ENCODE measurements at places on chromosomes 7 and 10.

DNA sequence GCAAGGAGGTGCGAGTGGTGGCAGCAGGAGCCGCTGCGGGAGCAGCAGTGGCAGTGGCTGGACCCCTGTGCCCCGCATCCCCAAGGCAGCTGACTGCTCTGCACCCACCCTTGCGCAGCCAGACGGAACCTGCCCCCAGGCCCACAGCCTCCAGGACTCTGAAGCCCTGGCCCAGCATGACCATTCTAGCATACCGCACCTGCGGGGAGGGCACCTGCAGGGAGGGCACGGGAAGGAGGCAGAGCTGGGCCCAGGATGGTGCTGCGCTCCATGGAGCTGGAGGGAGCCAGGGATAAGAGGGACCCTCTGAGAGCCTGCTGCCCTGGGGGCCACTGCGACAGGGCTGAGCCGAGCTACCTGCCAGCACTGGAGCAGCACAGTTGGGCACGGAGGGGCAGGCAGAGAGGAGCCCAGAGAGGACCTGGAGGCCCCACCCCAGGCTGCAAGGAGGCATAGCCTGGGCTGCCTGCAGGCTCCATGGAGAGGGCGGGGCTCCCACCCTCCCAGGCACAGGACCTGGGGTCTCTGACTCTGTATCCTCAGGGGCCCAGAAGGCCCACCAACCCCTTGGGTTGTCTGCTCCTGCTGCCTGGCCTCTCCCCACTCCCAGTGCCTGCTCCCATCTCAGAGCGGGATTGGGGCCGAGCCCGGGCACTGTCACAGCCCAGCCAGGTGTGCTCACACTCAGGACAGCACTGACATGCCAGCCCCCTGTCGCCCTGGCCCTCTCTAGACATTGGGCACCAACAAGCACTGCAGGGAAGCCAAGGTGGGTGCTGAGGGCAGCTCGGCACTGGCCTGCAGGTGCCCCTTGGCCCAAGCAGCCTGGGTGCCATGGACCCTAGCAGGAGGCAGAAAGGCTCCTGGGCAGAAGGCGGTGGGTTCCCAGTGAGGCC lies 87.6 kb downstream of the HTR7 start:
- no peak for DNase-seq

GRCh38 chr7:119943942-119944600 lies 328.9 kb upstream of the KCND2 start:
- DNase-seq, result no peak

- no peak for DNase-seq
These were observed 30.2 kb downstream of the WBP1L start for GRCh38 chr10:102773986-102774385.

- DNase-seq, result no peak
These were observed 318.1 kb downstream of the KCNMA1 start for GRCh38 chr10:77319557-77319956.

- DNase-seq, result no peak
These were observed 40.0 kb downstream of the SYPL1 start for GRCh38 chr7:106071999-106072714.

DNA sequence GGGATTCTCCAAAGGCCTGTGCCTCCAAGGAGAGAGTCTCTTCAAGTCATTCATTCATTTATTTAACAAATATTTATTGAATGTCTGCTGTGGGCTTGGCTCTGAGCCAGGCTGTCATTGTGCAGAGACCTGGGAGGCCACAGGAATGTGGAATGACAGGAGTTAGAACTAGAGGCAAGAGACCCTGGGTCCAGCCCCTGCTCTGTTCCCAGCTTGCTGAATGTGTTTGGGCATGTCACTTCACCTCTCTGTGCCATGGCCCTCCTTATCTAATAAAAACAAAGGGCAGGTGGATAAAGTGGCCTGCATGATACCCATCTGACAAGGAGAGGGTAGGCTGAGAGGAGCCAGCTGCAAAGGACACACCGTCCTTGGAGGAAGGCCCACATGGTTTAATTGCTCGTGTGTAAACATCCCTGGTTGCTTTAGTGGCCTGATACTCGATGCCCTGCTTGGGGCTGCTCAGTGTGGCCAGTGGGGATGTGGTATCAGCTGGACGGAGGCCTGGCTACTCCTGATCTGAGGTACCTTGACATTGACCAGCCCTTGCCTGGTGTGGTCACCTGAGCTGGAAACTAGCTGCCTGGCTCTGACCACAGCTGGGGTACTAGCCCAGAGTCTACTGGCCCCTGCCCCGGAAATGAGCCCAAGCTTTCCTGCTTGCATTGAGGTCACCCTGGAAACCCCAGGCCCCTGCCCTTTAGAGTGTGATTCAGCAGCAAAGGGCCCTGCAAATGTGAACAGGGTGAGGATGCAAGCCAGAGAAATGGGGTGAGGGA lies 116.2 kb downstream of the CDH23 start:
- no peak for DNase-seq

- DNase-seq, result no peak
These were observed 187.9 kb downstream of the CDC14C start for GRCh38 chr7:49112222-49112621.

DNA sequence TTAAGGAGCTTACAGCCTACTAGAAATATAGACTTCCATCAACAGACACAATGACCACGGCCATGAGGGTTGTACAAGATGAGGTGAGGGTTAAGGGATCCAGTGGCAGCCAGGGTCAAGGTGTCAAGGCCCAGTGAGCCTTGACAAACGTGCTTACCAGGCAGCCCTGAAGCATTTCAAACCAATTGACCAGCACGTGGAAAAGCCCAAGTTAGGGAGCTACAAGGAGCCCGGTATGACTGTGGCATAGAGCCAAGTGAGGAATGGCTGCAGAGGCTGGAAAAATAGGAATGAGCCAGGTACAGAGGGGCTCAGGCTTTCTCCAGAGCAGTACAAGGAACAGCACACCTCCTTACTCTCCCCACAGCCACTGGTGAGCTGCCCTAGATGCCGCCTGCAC lies 12.7 kb downstream of the AFAP1L2 start:
- no peak for DNase-seq

DNA sequence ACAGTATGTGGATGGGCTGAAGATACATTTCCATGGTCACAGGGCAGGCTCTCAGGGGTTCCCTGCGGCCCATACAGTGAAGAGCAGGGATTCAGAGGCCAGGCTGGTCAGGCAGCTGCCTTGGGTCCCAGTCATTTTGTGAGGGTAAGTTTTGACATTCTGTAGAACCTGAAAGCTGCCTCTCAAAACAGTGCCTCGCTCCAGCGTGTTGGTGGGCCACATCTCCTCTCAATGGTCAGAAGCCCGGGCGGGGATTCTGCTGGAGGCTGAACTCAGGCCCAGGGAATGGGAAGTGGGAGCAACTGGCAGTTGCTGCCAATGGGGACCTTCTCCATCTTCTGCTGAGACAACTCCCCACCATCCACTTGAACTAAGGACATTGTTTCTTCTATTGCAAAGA lies 190.0 kb downstream of the PTPN20 start:
- DNase-seq, result no peak

DNA sequence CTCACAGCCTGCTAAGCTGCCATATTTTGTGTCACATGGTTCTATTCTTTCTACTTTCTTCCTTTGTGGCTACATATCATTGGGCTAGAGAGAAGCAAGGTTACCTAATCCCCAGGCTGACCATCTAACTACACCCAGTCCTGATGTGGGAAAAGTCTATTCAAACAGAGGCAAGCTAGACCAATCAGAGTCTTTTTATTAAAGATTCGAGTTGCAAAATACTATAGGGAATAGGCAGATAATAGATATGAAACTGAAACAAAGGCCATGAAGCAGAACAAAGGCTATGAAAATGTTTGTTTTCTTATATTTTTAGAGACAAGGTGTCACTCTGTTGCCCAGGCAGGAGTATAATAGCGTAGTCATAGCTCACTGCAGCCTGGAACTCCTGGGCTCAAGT lies 36.7 kb downstream of the MTERF1 start:
- no peak for DNase-seq

DNA sequence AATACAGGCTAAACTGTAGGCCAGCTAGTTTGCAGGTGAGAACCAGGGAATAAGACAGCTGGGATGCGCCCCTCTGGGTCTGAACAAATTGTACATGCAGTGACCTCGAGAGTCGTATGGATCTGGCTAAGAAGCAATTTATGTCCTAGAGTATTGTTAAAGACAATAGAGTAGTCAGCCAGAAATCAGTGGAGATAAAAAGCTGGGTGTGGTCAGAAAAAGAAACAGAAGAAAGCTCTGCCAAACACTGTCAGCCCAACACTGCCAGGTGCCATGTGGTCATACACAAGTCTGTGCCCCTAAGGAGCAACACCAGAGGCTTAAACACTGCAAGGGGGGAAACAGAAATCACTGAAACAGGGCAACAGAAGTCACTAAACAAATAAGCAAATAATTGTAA lies 62.2 kb downstream of the CNOT4 start:
- no peak for DNase-seq

DNA sequence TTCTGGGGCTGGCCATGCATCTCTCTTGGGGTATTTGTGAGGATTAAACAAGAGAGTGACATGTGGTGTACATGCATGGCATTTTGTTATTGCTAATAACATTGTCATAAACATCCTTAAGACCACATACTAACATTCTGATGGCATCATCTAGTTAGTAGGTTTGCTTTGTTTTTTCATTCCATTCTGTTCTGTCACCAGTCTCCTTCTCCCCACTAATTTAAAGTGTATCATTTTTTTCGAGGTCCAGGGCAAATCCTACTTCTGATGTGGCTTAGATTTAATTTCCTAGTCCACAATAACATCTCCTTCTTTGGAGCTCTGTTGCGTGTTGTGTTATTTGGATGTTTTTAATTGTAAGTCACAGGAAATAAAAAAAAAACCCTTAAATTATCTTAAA lies 248.1 kb downstream of the LRMDA start:
- no peak for DNase-seq

DNA sequence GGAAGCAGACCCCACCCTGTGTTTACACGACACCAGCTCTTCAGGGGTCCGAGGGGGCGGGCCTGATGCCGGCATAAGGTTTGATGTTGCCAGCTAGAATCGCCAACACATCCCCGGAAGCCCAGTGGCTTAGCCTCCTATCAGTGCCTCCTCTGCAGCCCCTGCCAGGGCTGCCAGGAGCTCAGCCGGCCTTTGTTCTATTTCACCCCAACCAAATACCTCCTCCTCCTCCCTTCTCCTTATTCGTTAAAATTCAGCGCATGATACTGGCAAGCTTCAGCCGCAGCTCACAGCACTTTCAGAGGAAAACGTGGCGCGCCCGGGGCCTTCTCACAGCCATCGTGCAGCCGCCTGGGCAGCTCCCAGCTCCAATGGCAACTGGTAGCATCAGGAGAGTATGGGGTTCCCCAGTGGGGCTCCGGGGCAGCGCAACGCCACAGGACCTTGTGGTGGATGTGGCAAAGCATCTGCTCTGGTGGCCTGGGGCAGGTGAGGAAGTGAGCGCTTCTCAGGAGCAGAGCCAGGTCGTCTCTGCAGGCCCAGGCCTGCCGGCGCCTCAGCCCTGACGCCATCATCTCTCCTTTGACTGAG lies 176.4 kb upstream of the RHEB start:
- DNase-seq, result no peak

- no peak for DNase-seq
These were observed 45.8 kb downstream of the GLCCI1 start for GRCh38 chr7:8014399-8014798.

- no peak for DNase-seq
These were observed 15.2 kb upstream of the CYREN start for GRCh38 chr7:135185471-135186260.

- DNase-seq, result no peak
These were observed 269.4 kb downstream of the NXPH1 start for GRCh38 chr7:8702807-8703206.

DNA sequence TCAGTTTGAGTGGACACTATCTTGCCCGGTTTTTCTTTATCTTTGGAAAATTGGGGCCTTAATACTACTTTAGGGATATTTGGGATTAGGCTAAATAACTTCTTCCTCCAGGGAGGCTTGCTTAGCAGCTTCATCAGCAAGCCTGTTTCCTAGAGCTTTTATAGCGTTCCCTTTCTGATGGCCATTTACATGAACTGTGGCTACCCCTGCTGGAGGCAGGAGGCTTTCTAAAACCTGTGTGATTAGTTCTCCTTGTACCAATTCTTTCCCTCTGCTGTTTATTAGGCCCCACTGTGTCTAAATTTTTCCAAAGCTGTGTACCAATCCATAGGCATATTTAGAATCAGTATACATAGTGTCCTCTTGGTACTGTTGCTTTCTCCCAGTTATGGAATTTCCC lies 61.7 kb upstream of the CNTNAP2 start:
- DNase-seq, result no peak

DNA sequence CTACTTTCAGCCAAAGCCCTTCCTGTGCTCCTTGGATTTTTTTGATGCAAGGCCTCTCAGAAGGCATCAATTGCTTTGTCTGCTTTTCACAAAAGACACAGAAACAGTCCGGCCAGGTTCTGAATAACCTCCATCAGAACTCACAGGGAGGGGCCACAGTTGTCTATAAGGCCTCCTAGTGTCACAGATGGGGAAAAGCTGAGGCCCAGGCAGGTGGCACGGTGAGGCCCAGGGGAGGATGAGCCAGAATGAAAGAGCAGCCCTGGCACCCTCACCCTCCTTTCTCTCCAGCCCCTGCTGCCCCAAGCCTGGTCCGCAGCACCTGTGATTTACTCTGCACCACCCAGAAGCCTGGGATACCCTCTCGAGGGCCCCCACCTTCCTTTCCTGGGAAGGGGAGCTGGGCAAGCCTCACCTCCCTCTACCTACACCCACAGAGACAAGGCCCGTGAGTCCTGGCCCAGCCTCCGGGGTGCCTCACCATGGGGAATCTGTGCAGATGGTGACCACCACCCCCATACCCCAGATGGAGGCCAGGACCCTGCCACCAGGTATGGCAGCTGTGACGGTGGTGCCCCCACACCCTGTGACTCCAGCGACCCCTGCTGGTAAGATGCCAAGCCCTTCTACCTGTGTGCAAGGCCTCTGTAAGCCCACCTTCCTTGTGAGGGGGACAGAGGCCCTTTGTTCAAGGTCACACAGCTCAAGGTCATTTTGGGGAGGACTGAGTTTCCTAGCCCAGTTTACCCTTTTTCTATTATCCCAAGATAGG lies 26.2 kb upstream of the ZNF467 start:
- peak; percentile 30 for DNase-seq

- DNase-seq, result no peak
These were observed 335.7 kb downstream of the PHTF2 start for GRCh38 chr7:78134256-78134655.

- DNase-seq, result no peak
These were observed 389.6 kb downstream of the GALNT17 start for GRCh38 chr7:71521506-71521905.

DNA sequence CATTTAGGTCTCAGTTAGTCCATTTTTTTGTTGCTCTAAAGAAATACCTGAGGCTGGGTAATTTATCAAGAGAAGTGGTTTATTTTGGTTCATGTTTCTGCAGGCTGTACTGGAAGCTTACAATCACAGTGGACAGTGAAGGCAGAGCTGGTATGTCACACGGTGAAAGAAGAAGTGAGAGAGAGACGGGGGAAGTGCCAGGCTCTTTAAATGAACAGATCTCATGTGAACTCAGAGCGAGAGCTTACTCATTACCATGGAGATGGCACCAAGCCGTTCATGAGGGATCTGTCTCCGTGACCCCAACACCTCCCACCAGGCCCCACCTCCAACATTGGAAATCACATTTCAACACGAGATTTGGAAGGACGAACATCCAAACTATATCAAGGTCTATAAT lies 18.9 kb upstream of the PNLIPRP3 start:
- DNase-seq, result no peak

- DNase-seq, result no peak
These were observed 13.8 kb downstream of the PDSS1 start for GRCh38 chr10:26711324-26711723.

GRCh38 chr10:59000162-59000825 lies 176.1 kb upstream of the PHYHIPL start:
- DNase-seq, result no peak

- DNase-seq, result no peak
These were observed 38.8 kb downstream of the RAMP3 start for GRCh38 chr7:45196374-45196773.

- no peak for DNase-seq
These were observed 36.4 kb downstream of the VCL start for GRCh38 chr10:74034301-74034700.
